CD4-positive, alpha-beta T cell treated with Interleukin-2 at 100 ng/mL for 4 hours (primary cell): ENCODE measurements at places on chromosomes 4 and X.

GRCh38 chr4:109033993-109034392, 268.5 kb downstream of the COL25A1 start:
- no peak for DNase-seq

DNA sequence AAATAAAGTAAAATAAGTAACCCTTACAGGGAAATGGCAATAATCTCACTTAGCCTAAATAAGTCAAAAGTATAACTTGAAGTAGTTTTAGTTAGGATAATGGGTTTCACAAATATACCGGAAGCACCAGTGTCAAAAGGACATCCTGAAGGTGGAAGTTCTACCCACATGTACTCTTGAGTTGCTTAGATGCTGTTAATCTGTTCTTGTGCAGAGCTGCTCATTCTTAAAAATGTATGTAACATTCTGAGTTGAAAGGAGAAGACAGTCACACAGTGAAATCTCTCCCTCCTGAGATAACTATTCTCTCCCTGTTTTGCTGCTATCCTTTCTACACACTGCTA, 11.2 kb upstream of the CCNG2 start:
- DNase-seq: no peak

GRCh38 chrX:151974336-151975227, at the start of gene GABRE:
GABRE (minus strand) TSS chrX:151974676; CDS start chrX:151974625, 51 bp downstream.
- DNase-seq: no peak

DNA sequence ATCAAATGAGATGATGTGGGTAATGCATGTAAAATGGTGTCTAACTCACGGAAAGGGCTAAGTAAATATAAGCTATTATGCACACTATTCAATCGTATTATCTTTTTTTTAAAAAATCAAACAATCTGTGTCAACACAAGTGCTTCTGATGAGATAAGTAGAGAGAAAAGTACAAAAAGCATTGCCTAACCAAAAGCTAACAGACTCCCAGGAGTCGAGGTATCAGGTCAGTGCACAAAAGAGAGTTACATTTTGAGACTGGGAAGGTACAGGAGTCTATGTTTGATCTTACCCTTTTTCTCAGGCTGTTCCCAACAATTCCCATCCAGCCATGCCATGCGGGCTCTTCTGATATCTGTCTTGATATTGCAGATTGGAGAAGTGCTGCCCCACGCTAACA, 203.3 kb upstream of the ZIC3 start:
- DNase-seq: no peak

GRCh38 chr4:189131118-189131517, 809.6 kb upstream of the FRG1 start:
- DNase-seq: no peak

DNA sequence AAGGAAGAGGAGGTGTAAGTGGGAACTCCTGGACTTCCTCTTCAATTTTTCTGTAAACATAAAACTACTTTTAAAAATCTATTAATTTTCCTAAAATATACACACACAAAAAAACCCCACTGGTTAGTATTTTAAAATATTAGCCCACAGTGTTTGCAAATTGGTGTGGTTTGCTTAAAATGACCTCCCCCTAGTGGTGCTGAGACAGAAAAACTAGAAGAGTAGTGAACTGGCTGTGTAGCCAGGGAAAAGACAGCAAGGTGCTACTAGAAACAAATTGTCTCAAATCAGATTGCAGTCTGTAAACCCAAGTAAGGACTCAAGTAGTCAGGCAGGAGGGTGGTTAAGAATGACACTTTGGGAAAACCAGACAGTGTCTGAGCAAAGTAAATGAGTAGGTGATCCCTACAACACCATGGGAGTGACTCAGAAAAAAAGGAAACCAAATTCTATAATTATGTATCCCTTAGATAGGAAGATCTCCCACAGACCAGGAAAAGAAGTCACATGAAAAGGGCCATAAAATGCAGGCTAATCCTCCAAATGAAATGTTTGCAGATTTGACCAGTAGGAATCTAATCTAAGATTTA, 26.0 kb downstream of the AMTN start:
- no peak for DNase-seq

DNA sequence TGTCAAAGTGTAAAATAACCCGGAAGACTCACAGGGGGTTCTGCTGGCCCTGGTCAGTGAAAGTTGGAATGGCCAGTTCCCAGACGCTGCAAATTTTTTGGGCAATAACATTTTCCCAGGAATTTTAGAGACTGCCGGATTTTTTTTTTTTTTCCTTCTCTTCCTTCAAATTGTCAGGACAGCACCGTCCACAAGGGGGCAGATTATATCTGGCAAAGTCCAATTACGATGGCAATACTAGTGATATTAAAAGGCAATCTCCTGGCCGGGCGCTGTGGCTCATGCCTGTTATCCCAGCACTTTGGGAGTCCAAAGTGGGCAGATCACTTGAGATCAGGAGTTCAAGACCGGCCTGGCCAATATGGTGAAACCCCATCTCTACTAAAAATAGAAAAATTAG, 20.5 kb downstream of the SLC25A5 start:
- DNase-seq: peak; percentile 44

DNA sequence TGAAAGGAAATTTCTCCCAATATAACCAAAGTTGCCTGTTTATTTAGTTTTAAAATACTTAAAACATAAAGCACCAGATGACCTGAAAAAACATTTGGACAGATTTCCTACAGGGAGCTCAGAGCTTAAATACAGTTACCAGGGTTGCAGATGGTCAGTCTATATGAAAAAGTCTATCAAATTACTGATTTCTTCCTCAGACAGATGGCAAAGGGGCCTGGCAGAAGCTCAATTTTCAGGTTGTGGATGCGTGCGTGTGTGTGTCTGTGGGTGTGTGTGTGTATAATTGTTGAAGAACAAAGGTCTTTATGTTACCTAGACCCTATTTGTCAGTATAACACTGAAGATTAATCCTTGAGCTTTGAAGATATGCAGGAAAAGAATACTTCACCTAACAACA, 169.4 kb downstream of the MAD2L1 start:
- no peak for DNase-seq

- DNase-seq: no peak
Observed at GRCh38 chrX:13894888-13895565, 78.1 kb upstream of the GPM6B start.

- no peak for DNase-seq
Observed at GRCh38 chr4:39702716-39703115, 4.8 kb downstream of the UBE2K start.

DNA sequence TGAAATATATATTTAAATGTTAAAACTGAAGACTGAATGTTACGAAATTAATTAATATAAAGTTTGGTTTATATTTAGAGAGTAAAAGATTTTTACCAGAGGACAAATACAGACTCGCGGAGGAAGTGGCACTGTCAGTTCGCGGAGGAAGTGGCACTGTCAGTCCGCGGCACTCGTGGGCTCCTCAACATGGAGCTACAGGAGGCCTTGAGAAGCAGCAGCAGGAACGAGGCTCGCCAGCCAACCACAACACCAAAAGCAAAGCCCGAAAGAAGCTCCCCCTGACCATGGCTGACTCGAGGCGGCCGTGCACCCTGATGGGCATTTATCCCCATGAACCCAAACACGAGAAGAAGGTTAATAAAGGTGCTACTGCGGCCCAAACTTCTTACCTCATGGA, 125.3 kb upstream of the PABPC4L start:
- no peak for DNase-seq
